ENCODE measurements at places on chromosomes 7 and 10. TPM values are rescaled to one million over a fixed set of nuclear protein-coding genes. Genes with fewer than 3 reads are reported as not detected.

The PKD2L1 gene
- not detected for total RNA-seq

The CYP3A7 gene
- total RNA-seq: not detected

The BMPER gene
- not detected for total RNA-seq

The CYP26C1 gene
- 0.37 TPM for total RNA-seq

The WDR86 gene
- total RNA-seq: 29.8 TPM

DNA sequence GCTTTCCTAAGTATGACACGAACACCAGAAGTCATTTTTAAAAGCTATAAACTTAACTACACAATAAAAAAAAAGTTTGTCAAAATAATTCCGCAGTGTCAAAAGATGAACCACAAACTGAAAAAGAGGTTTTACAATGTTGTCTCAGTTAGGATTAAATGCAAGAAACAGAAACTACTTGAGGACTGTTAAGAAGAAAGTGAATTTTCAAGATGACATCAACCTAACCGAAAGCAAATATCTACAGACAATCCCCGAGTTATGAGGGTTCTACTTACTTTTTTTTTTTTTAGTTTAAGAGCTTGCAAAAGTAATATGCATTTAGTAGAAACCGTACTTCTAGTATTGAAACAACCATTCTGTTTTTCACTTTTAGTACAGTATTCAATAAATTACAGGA is 62.3 kb downstream of the TFPI2 start:
- H3K4me1 ChIP-seq: no peaks in the 10 kb centered on the region
- no peak overlapping the region for H3K4me3 ChIP-seq

- H3K27me3 ChIP-seq: no peaks in the 10 kb centered on the region
- H3K27ac ChIP-seq: no peak overlapping the region
- H3K36me3 ChIP-seq: no peaks in the 10 kb centered on the region
- no peaks in the 10 kb centered on the region for H3K4me1 ChIP-seq
- no peak overlapping the region for H3K4me3 ChIP-seq
Measured at GRCh38 chr7:129334473-129334872, 99.8 kb upstream of the STRIP2 start.

GRCh38 chr7:44396931-44397545 is 71.6 kb upstream of the CAMK2B start:
- no peak overlapping the region for H3K27ac ChIP-seq
- no peaks in the 10 kb centered on the region for H3K4me1 ChIP-seq
- no peak for DNase-seq
- no peaks in the 10 kb centered on the region for H3K27me3 ChIP-seq
- H3K4me3 ChIP-seq: no peak overlapping the region

DNA sequence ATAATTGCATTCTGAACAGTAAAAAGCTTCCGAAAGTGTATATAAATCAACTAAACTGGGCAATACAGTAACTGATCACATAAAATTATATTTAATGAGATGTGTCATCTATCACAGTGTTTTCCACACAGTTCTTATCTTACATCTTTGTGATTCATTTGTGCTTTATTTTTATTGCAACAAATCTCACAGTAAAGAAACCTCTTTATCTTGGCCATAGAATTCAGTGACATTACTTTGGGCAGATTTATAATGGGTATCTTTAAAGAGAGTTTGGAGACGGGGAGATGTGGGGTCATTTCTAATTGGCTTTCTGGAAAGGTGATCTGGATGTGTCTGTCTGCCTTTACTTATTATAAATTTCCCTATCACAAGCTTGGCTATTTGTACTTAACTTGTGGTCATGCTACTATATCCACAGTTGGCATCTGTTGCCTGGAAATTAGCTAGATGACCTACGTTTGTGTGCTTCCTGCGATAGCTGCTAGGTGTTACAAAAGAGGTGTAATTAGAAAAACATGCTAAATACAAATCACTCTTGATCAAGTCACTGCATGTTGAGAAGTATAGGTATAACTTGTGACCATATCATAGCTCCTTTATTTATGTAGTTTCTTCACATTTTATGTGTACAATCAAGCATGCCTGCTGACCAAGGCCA is 123.8 kb downstream of the ARID5B start:
- H3K4me1 ChIP-seq: peaks cover 5% of the 10 kb centered on the region
- H3K36me3 ChIP-seq: peaks cover 3% of the 10 kb centered on the region
- H3K27me3 ChIP-seq: no peaks in the 10 kb centered on the region
- H3K4me3 ChIP-seq: no peak overlapping the region
- DNase-seq: no peak
- no peak overlapping the region for H3K27ac ChIP-seq

DNA sequence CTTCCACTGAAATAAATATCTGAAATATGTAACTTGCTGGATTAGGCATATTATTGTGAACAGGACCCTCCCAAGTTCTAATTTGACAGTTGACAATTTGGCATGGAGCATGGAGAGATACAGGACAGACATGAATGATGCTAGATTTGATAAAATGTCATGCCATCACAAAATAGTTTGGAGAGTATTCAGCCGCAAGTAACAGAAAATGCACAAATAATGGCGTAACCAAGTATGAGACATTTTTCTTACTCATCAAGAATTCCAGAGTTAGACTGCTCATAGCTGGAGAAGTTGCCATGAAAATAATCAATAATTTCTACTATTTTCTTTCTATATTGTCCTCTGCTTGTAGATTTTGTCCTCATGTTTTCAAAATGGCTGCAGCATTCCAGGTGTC is 45.5 kb upstream of the GPAM start:
- DNase-seq: no peak
- H3K36me3 ChIP-seq: peaks cover 4% of the 10 kb centered on the region
- H3K4me1 ChIP-seq: peaks cover 29% of the 10 kb centered on the region
- no peak overlapping the region for H3K4me3 ChIP-seq
- H3K27me3 ChIP-seq: no peaks in the 10 kb centered on the region

GRCh38 chr7:98647326-98647725 is 30.2 kb downstream of the NPTX2 start:
- no peak overlapping the region for H3K4me3 ChIP-seq
- H3K27me3 ChIP-seq: peaks cover 16% of the 10 kb centered on the region
- H3K4me1 ChIP-seq: no peaks in the 10 kb centered on the region
- H3K27ac ChIP-seq: no peak overlapping the region
- no peaks in the 10 kb centered on the region for H3K36me3 ChIP-seq
- DNase-seq: no peak

- H3K4me1 ChIP-seq: no peaks in the 10 kb centered on the region
- no peak overlapping the region for H3K4me3 ChIP-seq
- peaks cover 24% of the 10 kb centered on the region for H3K27me3 ChIP-seq
- H3K27ac ChIP-seq: no peak overlapping the region
- DNase-seq: no peak
- no peaks in the 10 kb centered on the region for H3K36me3 ChIP-seq
Measured at GRCh38 chr10:23493711-23494110, 54.8 kb downstream of the OTUD1 start.

DNA sequence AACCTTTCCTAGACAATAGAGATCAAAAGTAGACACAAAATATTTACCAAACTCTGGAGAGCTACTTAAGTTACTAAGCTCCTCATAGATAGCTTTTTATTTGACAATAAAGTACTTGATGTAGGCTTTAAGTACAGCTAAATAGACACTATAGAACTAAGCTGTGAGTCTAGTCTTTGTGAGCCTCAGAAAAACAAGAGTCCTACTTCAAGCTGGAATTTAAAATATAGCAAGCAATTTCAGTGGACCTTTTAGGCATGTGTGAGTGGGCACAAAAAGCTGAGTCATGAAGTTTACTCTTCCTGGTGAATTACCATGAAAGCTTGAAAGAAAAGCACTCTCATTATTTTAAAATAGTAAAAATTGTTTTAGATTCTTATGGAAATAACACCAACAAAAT is 76.1 kb downstream of the ADD3 start:
- peak overlapping the region; percentile 73 for H3K27ac ChIP-seq
- H3K27me3 ChIP-seq: no peaks in the 10 kb centered on the region
- no peak overlapping the region for H3K4me3 ChIP-seq
- peaks cover 43% of the 10 kb centered on the region for H3K4me1 ChIP-seq
- H3K36me3 ChIP-seq: peaks cover 7% of the 10 kb centered on the region

DNA sequence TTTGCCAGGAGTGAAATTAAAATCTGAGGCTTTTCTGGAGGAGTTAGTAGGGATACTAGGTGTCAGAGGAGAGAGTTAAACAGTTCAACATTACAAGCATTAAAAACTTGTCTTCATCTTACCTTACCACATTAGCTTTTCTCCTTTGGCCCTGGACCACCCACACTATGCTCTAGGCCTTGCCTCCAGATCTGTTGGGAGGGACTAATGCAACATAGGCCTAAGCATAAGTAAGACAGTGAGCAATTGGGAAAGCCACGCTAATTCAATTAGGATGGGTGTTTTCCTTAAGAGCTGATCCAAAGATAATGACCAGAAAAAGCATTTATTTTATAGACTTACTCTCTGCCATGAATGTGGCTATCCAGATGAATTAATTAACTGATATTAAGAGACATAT is 158.9 kb downstream of the ELMO1 start:
- H3K4me1 ChIP-seq: peaks cover 4% of the 10 kb centered on the region
- H3K36me3 ChIP-seq: peaks cover 6% of the 10 kb centered on the region
- H3K27me3 ChIP-seq: no peaks in the 10 kb centered on the region
- H3K27ac ChIP-seq: no peak overlapping the region
- no peak for DNase-seq
- no peak overlapping the region for H3K4me3 ChIP-seq

Measured in neural crest cell (in vitro differentiated cells).